ENCODE measurements at places on chromosomes 4 and X. TPM values are rescaled to one million over a fixed set of nuclear protein-coding genes. Genes with fewer than 3 reads are reported as not detected.

- no peak for DNase-seq
These were observed 49.6 kb downstream of the MEPE start for GRCh38 chr4:87882321-87882720.

GRCh38 chr4:143606480-143606879, 93.0 kb downstream of the SMARCA5 start:
- DNase-seq, result no peak

- peak; percentile 87 for DNase-seq
These were observed 13.0 kb upstream of the SLC25A5 start for GRCh38 chrX:119455264-119455663.

GRCh38 chr4:140291259-140291658, 82.2 kb upstream of the SCOC start:
- peak; percentile 66 for DNase-seq

- DNase-seq, result peak; percentile 30
These were observed 72.1 kb downstream of the ARHGEF38 start for GRCh38 chr4:105624530-105624929.

DNA sequence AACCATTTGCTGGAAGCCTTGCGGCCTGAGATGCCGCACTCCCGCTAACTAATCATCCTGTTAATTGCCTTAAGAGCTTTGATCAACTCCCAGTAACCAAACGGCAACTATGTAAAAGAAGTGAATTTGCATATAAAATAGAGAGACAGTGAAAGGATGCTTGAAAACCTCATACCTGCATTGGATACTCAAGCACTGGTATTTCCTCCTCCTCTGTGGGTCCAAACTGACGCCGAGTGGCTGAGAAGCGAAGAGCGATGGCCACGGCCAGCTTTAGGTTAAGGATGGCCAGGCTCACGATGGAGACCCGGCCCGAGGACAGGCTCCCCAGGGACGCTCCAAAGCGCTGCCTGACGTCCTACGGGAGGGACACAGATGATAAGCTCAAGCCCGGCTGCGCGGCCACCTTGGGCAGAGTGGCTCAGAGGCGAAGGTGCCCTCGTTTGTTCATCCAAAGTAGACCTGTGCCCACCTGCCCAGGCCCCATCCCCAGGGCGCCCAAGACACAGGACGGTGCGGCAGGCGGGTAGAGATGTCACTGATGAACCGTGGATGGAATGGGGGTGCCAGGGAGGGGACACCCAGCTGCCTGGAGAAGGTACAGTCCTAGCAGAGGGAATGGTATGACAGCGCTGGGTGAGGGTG, 43.6 kb downstream of the ACOX3 start:
- no peak for DNase-seq

GRCh38 chr4:15577508-15577907, 77.6 kb downstream of the FBXL5 start:
- no peak for DNase-seq

- peak; percentile 44 for DNase-seq
These were observed 315.9 kb downstream of the MAPK10 start for GRCh38 chr4:86043755-86044592.

DNA sequence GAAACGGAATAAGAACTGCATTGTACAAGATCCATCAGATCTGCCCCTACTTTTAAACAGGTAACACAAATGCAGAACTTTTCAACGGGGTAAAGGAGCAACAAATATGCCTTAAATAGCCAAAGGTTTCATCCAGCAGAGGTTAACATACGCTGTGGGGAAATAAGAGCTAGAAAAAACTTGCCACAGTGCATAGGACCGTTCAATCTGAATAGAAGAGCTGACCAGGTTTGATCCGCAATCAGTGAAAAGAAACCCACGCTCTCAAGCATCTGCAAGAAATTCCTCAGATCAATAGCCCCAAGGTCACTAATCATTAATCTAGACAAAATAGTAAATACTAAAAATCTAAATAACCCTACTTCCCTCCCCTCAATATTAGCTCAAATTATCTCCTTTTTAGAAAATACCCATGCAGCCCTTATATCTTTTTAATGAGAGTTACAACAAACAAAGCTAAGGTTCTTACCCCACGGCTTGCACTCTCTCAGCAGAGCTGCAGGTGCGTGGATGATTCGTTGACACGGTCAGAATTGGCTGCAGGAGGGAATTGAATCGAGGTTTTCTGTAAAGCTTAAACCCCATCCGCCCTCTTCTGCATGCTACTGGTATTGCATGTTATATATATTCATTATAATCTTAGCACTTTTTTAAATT, at the start of gene TLR10:
TSS of gene TLR10 (minus strand) at position 539 of the 657 bp plus-strand sequence. CDS start 7,400 bp downstream, outside the sequence.
- peak; percentile 53 for DNase-seq

DNA sequence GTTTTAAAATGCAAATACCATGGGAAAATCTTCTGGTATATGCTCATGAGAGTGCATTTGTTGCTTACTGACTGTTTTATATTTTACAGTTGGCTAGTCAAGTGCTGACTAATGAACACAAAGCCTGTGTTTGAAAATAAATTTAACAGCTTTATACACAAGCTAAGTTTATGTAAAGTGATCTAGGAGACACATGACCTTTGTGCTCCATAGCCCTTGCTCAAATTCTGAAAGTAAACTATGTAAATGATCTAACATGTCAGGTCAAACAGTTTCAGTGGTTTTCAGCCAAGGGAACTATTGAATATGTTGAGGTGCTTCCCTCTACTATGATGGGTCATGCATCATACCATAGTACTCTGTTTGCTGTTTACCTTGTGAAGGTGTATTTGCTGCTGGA, 36.7 kb downstream of the DIAPH2 start:
- no peak for DNase-seq

DNA sequence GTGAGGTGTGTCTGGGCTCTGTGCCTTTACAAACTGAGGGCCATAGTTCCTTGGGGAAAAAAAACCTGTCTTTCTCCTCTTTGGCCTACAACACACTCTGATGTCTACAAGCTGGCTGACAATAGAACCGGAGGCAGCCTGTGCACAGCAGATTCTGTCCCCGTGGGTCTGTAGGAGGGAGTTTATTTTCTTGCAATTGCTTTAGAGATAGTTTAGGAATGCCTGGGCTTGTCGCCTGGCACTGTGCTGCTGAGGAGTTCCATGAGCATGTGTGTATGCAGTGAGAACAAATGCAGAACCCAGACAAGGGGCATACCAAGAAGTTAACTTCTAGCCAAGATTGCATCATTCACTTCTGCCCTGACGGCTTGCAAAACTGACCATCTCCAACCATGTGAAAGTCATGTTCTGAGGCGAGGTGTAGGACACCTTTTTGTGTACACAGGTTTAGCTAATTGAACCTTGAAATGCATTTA, 54.1 kb downstream of the CCNI start:
- no peak for DNase-seq

DNA sequence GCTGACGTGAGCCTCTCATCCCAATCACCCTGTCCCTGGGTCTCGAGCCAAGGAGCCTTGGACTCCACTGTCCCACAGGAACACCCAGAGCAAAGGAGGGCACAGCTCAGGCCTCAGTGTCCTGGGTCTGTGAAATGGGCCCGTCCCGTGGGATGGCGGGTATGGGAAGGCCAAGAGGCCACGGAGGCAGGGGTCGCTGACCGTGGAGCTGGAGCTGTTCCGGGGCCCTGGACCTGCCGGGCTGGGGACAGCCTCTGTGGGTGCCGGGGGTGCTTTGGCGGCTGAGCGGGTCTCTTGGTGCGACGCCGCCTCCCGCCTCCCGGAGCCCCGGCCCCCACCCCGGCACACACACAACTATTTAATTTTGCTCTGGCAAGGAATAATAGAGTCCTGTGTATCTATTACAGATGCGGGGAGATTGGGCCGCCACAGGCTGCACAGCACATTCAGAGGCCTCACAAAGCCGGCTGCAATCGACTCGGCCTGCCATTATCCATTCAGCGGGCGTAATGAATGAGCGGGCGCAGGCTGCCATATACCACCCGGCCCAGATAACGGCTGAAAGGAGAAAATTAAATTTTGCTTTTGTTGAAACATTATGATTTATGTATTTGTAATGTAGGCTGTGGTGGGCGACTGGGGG, 83.9 kb upstream of the NKX1-1 start:
- DNase-seq, result no peak

GRCh38 chr4:90198086-90198847, 71.1 kb downstream of the CCSER1 start:
- DNase-seq, result peak; percentile 18

DNA sequence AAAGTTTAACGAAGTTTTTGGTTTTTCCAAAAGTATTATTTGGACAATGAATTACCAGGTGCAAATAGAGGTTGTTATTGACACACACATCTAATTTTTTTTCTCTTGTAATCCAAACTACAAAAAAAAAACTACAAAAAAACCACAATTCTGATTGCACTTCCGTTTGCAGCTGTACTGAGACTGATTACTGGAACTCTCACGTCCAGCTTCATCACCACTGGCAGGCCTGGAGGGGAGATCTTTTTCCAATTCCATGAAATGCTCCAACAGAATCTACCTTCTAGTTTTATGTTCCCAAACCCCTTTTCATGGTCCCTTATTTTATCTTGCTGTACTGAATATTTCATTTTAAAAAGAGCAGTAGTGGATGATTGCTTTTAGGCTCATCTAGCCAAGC, 1118.3 kb downstream of the C4orf33 start:
- no peak for DNase-seq

DNA sequence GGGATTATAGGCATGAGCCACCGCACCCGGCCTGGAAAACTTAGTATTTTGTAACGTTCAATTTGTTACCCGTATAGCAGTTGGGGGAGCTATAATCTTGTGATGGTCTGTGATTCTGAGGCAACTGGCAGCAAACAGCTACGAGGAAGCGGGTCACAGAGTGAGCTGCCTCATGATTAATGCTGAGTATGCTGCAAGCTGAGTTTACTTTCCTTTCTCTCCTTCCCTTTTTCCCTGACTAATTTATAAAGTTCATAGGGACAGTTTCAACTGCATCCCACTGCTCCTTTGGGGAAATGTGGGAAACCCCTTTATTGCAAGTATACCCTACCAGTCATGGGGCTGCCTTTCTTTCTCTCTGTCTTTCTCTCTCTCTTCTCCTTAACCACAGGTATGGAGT, 17.7 kb upstream of the ELOVL6 start:
- peak; percentile 37 for DNase-seq

DNA sequence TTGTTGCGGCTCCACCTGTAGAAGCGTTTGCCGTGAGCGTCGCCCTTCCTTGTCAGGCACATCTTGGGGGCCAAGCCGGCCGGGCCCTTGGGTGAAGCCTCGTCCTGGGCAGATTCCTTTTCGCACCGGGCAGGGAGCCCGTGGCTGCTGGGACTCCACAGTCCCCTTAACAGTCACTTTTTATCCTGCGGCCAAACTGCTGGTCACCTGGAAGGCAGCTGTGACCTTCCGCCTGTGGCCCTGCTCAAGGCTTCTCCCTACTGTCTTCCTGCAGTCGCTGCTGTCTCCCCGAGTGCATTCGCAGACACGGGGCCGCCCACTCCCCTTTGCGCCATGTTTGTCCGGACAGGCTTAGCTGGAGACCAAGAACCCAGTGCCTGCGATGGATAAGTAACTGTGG, 55.0 kb downstream of the PCGF3 start:
- DNase-seq, result no peak

DNA sequence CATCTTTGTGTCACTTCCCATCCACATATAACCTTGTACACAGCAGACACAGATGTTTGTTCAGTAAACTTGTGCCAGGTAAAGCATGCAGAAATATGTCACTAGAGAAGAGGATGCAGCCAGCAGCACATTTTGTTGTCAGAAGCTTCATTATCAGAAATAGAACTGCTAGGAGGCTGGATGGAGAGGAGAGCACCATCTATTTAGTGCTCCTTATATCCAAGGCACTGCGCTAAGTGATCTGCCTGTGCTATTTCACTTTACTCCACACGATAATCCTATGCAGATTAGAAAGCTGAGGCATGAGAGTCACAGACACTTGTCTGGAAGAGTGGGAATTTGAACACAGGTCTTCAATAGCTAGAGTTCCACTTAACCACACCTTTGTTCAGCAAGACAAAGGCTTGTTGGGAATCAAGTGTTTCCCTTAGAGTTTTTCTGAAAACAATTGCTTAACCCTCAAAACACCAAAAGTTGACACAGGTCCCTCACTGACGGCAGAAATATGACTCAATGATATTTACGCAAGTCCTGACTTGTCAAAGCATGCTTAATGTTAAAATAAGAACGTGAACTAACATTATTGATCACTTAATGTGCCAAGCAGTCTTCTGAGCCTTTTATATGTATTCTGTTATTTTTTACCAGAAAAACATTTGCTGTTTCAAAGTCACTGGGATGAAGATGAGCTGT, 1.2 kb upstream of the QDPR start:
- DNase-seq, result peak; percentile 92

DNA sequence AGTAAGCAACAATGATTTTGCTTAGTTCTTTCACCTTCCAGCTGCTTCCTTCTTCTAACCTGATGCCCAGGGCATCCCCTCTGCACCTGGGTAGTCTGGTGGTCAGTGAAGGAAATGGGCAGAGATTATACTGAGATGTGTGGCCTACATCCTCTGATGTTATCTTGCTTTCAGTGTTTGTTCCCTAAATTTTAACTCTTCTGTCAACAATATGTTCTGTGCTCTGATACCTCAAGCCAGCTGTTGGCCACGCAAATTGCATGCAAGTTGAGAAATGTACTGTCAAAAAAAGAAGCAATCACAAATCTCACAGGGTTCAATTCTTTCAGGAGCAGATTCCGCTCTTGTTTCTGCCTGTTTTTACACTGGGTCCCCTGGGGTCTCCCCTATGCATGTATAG, 73.8 kb downstream of the FBXW7 start:
- DNase-seq, result no peak

- DNase-seq, result no peak
These were observed 32.2 kb downstream of the EDNRA start for GRCh38 chr4:147513091-147513490.

GRCh38 chrX:132968296-132968949, 10.0 kb upstream of the HS6ST2 start:
- peak; percentile 43 for DNase-seq

- DNase-seq, result no peak
These were observed 185.2 kb upstream of the NEIL3 start for GRCh38 chr4:177124349-177125064.

- no peak for DNase-seq
These were observed 14.8 kb downstream of the HTRA3 start for GRCh38 chr4:8284391-8284790.

DNA sequence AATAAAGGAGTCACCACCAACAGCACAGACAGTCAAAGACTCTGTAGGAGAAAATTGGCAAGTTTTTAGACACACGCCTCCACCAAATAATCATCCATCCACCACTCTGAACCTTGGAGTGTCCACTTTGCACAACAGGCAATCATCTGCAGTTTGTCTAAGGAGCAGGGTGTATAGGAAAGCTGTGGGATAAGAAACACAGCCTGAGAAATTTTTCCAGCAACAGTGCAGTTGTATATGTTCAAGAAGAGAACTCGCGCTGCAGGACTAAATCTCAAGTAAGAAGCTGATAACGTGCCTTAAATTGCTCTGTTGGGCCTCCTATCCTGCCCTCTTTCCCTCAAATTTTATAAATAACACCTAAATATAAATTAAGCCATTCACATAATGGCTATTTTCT, 136.7 kb upstream of the PPARGC1A start:
- DNase-seq, result no peak

ZNF718 gene
- 6.7 TPM for total RNA-seq

RXFP1 gene
- total RNA-seq, result not detected

GPR34 gene
- total RNA-seq, result not detected

CYSLTR1 gene
- total RNA-seq, result not detected

SRPK3 gene
- total RNA-seq, result under 0.01 TPM

GNRHR gene
- 0.13 TPM for total RNA-seq

SPON2 gene
- 5.4 TPM for total RNA-seq

TMEM144 gene
- total RNA-seq, result 4.2 TPM

SSX2 gene
- total RNA-seq, result not detected

PRPS2 gene
- 38.0 TPM for total RNA-seq

SH3RF1 gene
- 9.0 TPM for total RNA-seq

RIBC1 gene
- 0.26 TPM for total RNA-seq

Data from bronchial epithelial cell (primary cell).